ENCODE measurements at places on chromosomes 16 and 17. TPM values are rescaled to one million over a fixed set of nuclear protein-coding genes. Genes with fewer than 3 reads are reported as not detected.

- no peak overlapping the region for H3K27ac ChIP-seq
- H3K4me3 ChIP-seq = no peak overlapping the region
- DNase-seq = no peak
- H3K36me3 ChIP-seq = no peaks in the 10 kb centered on the region
These were observed 588.8 kb upstream of the PSMD7 start for GRCh38 chr16:73707863-73708262.

DNA sequence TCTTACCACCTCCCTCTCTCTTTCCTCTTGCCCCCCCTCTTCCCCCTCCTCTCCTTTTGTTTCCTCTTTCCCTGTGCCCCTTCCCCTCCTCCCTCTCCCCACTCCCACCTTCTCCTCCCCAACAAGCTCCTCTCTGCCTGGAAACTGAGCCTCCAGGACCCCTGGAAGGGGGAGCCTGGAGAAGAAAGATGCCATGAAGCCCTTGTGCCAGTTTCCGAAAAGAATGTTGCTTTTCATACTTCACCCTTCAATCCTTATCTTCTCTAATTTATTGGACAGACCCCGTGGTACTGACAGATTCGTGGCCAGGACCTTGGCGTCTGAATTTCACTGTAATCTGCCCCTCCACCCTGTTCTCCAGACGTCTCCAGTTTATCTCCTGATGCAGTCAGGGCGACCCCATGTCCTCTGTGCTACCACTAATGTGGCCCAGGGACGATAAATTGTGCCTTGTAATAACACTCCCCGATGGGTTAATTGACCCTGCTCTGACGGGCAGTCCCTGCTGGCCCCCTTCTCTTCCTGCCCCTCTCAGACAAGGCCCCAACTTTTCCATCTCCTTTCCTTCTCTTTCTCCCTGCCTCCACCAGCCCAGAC, 138.4 kb upstream of the GSE1 start:
- peaks cover 32% of the 10 kb centered on the region for H3K4me1 ChIP-seq
- no peak overlapping the region for H3K4me3 ChIP-seq
- H3K36me3 ChIP-seq = no peaks in the 10 kb centered on the region
- no peak for DNase-seq
- H3K27me3 ChIP-seq = no peaks in the 10 kb centered on the region
- no peak overlapping the region for H3K27ac ChIP-seq

- H3K36me3 ChIP-seq = no peaks in the 10 kb centered on the region
- peak; percentile 66 for DNase-seq
- no peak overlapping the region for H3K27ac ChIP-seq
- peaks cover 7% of the 10 kb centered on the region for H3K4me1 ChIP-seq
- no peaks in the 10 kb centered on the region for H3K27me3 ChIP-seq
These were observed 538 bp upstream of the FCSK start for GRCh38 chr16:70453892-70454221.

- H3K36me3 ChIP-seq = no peaks in the 10 kb centered on the region
- DNase-seq = no peak
- no peak overlapping the region for H3K27ac ChIP-seq
- no peaks in the 10 kb centered on the region for H3K4me1 ChIP-seq
- H3K4me3 ChIP-seq = no peak overlapping the region
- H3K27me3 ChIP-seq = no peaks in the 10 kb centered on the region
These were observed 50.8 kb downstream of the PARN start for GRCh38 chr16:14579266-14579665.

GRCh38 chr17:55202896-55203295, 61.9 kb upstream of the HLF start:
- H3K27me3 ChIP-seq = no peaks in the 10 kb centered on the region
- no peak overlapping the region for H3K4me3 ChIP-seq
- H3K36me3 ChIP-seq = no peaks in the 10 kb centered on the region

DNA sequence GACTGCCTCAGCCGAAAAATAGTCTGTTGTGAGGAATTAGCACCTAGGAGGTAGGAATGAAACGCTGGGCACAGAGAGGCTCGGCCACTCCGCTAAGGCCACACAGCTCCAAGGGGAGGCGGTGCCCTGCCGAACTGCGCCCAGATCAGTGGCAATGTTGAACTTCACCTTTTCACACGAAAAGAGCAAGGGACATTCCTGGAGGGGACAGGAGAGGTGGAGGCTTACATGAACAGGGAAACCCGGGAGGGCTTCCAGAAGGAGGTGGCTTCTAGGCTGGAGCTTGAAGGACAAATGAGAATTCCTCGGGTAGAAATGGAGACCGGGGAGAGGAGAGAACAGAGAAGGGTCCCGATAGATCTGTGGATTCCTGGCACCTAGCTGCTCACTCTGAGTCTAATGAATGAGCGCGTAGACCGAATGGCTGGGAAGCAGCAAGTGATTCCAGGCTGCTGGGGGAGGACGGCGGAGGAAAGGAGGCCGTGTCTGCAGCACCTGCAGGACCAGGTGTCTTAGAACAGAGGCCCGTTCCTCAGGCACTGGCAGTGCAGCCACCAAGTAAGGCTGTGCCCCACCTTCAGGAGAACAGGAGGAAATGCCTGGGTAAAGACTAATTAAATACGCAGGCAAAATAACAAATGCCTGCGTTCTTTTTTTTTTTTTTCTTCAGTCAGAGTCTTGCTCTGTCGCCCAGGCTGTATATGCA, 722 bp upstream of the SLC38A10 start:
- H3K27me3 ChIP-seq = no peaks in the 10 kb centered on the region
- H3K36me3 ChIP-seq = no peaks in the 10 kb centered on the region
- H3K4me1 ChIP-seq = no peaks in the 10 kb centered on the region
- peak; percentile 70 for DNase-seq
- H3K4me3 ChIP-seq = peak overlapping the region; percentile 89
- H3K27ac ChIP-seq = no peak overlapping the region

DNA sequence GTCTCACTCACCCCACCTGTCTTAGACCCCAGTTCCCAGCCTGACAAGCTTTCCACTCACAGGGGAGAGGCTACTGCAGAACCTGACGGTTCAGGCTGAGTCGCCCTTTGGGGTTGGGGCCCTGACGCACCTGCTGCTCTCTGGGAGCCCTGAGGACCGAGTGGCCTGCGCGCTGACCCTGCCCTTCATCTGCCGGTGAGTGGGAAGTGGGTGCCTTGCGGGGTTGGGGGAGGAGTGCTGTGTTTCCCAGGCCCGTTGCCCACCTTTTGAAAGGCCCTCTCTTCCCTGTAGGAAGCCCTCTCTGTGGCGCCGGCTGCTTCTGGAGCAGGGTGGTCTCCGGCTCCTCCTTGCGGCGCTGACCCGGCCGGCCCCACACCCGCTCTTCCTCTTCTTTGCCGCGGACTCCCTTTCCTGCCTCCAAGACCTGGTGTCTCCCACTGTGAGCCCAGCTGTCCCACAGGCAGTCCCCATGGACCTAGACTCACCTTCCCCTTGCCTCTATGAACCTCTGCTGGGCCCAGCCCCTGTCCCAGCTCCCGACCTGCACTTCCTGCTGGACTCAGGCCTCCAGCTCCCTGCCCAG, 6.1 kb upstream of the TGFB1I1 start:
- H3K27ac ChIP-seq = no peak overlapping the region
- no peak for DNase-seq
- no peak overlapping the region for H3K4me3 ChIP-seq
- H3K27me3 ChIP-seq = peaks cover 9% of the 10 kb centered on the region
- no peaks in the 10 kb centered on the region for H3K4me1 ChIP-seq

GRCh38 chr17:58375256-58375655, 23.3 kb upstream of the SUPT4H1 start:
- no peaks in the 10 kb centered on the region for H3K4me1 ChIP-seq
- no peaks in the 10 kb centered on the region for H3K36me3 ChIP-seq
- H3K27ac ChIP-seq = no peak overlapping the region
- H3K4me3 ChIP-seq = no peak overlapping the region
- DNase-seq = no peak
- no peaks in the 10 kb centered on the region for H3K27me3 ChIP-seq

GRCh38 chr17:72591289-72592241, 470.7 kb downstream of the SOX9 start:
- peak overlapping the region; percentile 74 for H3K4me3 ChIP-seq
- H3K27ac ChIP-seq = no peak overlapping the region
- peak; percentile 79 for DNase-seq
- peaks cover 3% of the 10 kb centered on the region for H3K4me1 ChIP-seq

- H3K36me3 ChIP-seq = no peaks in the 10 kb centered on the region
- H3K4me3 ChIP-seq = no peak overlapping the region
- peaks cover 13% of the 10 kb centered on the region for H3K4me1 ChIP-seq
- no peak for DNase-seq
- no peaks in the 10 kb centered on the region for H3K27me3 ChIP-seq
These were observed 9.6 kb downstream of the SDK2 start for GRCh38 chr17:73634629-73635028.

DNA sequence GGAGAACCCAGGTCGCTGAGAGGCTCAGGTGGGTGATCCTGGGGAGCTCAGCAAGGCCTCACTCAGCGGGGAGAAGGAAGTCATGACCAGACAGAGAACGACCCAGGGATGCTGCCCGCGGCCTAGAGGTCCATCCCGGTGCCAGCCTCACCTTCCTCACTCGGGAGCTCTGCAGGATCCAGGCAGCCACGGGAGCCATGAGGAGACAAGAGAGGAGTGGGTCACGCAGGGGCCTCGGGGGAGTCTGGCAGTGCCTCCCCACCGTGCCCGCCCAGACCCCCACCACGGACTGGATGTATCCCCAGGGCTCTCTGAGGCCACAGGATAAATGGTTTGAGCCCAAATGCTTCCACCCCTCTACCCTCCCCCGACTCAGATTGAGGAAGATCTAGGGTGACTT, 10.7 kb downstream of the ATP2A3 start:
- H3K4me1 ChIP-seq = peaks cover 6% of the 10 kb centered on the region
- no peaks in the 10 kb centered on the region for H3K27me3 ChIP-seq
- no peak for DNase-seq
- H3K27ac ChIP-seq = no peak overlapping the region
- no peak overlapping the region for H3K4me3 ChIP-seq
- H3K36me3 ChIP-seq = no peaks in the 10 kb centered on the region

DNA sequence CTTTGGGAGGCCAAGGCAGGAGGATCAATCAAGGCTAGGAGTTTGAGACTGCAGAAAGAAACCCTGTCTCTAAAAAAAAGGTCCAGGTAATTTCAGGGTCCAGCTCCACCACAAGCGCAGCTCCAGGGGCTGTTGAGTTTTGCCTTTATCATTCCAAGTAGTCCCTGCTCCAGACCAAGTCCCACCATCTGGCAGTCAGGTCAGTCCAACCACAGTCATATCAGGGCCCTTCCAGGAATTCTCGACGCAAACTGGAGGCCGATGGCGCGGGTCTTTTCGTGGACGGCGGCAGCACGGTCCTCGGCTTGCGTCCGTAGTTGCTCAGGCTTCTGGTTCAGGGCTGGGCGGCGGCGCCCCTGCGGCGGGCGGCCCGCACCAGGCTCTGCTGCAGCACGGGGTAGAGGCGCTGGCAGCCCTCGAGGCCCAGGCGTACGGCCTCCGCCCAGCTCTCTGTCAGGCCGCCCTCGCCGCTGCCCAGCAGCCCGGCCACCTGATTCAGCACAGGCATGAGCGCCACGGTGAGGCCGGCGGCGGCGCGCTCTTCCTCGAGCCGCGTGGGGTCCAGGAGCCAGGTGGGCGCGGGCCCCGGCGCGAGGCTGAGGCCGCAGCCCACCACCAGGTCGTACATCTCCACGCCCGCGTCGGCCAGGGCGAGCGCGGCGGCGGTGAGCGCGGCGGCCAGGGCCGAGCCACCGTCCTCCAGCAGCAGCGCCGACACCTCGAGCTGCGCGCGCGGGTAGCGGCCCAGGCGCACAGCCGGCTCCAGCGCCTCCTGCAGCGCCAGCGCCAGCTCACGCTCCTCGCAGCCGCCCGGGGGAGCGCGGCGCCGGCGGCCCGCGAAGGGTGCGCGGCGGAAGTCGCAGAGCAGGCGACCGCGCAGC, 752 bp downstream of the EXOSC6 start:
- DNase-seq = peak; percentile 76
- peak overlapping the region; percentile 27 for H3K27ac ChIP-seq
- H3K4me3 ChIP-seq = peak overlapping the region; percentile 80
- no peaks in the 10 kb centered on the region for H3K27me3 ChIP-seq

DNA sequence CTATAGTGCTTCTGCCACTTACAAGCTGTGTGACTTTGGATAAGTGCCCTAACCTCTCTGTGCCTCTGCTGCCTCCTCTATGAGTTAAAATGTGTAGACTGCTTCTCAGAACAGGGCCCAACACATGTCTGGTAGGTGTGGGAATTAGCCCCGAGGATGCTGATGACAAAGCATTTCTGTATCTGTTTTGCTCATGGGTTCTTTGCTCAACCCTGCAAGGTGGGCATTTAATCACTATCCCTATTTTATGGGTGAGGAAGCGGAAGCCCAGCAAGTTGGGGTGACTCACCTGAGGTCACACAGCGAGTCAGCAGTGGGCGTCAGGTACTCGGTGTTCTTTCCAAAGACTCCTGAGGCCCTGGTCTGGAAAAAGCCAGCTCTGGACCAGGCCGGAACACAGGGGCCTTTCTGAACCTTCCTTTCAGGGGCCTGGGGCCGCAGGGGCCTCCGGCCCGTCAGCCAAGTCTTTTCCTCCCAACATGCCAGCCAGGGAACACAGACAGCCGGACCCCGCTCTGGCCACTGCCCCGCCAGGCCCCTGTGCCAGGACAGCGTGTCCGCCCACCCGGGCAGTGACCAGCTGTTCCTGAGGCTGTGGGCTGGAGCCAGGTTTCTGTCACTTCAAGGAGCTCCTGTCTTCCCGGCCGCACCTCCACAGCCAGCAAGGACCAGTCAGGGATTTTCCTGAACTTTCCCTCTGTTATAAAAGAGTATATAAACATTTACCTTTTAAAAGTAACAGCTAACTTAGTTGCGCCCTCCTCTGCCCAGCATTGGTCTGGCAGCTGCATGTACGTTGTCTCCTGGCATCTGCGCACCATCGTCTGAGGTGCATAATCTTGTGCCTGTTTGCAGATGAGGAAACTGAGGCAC, 62.5 kb downstream of the SREBF1 start:
- H3K27ac ChIP-seq = no peak overlapping the region
- no peaks in the 10 kb centered on the region for H3K27me3 ChIP-seq
- H3K4me1 ChIP-seq = peaks cover 29% of the 10 kb centered on the region
- no peak overlapping the region for H3K4me3 ChIP-seq
- no peak for DNase-seq
- H3K36me3 ChIP-seq = no peaks in the 10 kb centered on the region

GRCh38 chr17:41625602-41626001, 1.2 kb upstream of the KRT17 start:
- no peaks in the 10 kb centered on the region for H3K27me3 ChIP-seq
- H3K4me1 ChIP-seq = peaks cover 4% of the 10 kb centered on the region
- DNase-seq = no peak
- H3K27ac ChIP-seq = no peak overlapping the region

DNA sequence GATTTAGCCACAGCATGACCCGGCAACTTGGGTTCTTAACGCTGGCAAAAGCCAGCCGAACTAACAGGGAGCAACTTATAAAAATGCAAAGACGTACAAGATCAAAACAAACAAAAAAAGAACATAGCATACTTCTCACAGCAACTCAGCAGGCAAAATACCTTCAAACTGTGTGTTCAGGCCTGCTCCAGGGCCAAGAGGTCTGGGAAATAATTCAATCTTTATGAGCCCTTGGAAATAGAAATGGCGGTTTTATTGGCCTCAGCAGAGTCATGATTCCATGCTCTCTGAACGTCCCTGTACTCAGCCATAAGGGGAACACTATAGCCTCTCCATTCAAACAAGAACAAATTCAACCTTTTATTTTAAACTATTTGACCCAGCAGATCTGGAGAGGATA, 101.3 kb upstream of the C17orf78 start:
- no peak for DNase-seq
- no peaks in the 10 kb centered on the region for H3K4me1 ChIP-seq
- peak overlapping the region; percentile 47 for H3K27ac ChIP-seq
- H3K36me3 ChIP-seq = peaks cover 7% of the 10 kb centered on the region

NAGS gene
- total RNA-seq = 1.8 TPM

PHOSPHO1 gene
- total RNA-seq = not detected

TPSD1 gene
- total RNA-seq = not detected

KRTAP9-4 gene
- total RNA-seq = not detected

CRYBA1 gene
- 1.0 TPM for total RNA-seq

OTOA gene
- total RNA-seq = 0.40 TPM

SECTM1 gene
- total RNA-seq = 0.12 TPM

MT1A gene
- total RNA-seq = not detected

TBC1D3E gene
- total RNA-seq = not detected

MRPS7 gene
- 43.3 TPM for total RNA-seq

PRAC2 gene
- not detected for total RNA-seq

Measured in neural progenitor cell (in vitro differentiated cells).